Left lung (tissue), 14 donors: ENCODE measurements at places on chromosomes 1 and 21.

DNA sequence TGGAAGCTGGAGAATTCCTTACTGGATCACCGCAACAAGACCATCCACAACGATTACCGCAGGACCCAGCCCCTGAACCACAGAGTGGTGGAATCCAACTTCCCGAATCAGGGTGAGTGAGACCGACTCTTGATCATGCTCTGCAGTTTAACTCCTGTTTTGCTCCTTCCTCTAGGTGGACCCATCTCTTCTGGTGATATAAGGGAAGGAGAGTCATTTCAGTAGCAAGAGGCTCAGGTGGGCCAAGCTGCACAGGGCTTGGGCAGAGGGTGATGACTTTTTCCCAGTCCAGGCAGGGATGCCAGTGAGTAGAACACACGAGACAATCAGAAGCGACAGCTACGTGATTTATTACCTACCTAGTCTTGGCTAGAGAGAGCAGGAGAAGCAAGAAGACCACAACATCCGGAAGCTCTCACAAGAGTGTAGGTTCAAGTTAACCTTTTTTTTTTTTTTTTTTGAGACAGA, 25.2 kb downstream of the CA6 start:
- no peak for DNase-seq

- no peak for DNase-seq
Measured at GRCh38 chr1:203112475-203112874, 15.1 kb upstream of the ADORA1 start.

GRCh38 chr1:110292031-110292741, 47.0 kb upstream of the RBM15 start:
- no peak for DNase-seq

GRCh38 chr1:53541761-53542550, 82.8 kb downstream of the DMRTB1 start:
- no peak for DNase-seq

GRCh38 chr1:218845589-218845988, 328.1 kb upstream of the LYPLAL1 start:
- no peak for DNase-seq

- DNase-seq = no peak
Measured at GRCh38 chr1:185775501-185775900, 41.3 kb downstream of the HMCN1 start.

GRCh38 chr1:225445639-225446594, 18.1 kb upstream of the LBR start:
- no peak for DNase-seq

DNA sequence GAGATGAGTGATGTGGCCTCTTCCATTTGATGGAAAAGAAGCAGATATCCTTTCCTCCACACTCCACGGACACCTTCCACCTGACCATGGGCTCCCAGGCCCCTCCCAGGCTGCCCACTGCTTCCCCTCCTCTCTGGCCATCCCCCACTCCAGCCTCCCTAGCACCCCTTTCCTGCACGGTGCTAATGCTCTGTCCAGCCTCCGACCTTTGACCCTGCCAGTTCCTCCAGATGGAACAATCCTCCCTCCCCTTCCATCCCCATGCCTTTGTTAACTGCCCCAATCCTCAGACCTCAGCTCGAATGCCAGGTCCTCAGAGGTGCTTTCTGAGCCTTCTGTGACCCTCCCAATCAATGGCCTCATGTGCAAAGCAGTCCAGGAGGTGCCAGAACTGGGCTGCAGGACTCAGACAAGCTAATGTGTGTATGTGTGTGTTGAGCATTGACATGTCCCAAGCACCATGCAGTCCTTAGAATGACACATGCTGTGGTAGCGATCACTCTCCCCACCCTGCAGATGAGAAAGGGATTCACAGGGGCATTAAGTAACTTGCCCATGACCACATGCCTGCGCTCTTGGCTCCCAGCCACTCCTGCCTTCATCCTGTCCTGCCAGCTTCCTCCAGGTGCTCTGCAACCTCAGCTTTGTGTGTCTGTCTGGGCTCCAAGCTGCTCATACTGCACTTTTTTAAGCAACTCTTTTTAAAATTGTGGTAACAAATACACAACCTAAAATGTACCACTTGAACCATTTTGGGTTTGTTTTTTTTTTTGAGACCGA, 63.5 kb upstream of the EDN2 start:
- DNase-seq = no peak

DNA sequence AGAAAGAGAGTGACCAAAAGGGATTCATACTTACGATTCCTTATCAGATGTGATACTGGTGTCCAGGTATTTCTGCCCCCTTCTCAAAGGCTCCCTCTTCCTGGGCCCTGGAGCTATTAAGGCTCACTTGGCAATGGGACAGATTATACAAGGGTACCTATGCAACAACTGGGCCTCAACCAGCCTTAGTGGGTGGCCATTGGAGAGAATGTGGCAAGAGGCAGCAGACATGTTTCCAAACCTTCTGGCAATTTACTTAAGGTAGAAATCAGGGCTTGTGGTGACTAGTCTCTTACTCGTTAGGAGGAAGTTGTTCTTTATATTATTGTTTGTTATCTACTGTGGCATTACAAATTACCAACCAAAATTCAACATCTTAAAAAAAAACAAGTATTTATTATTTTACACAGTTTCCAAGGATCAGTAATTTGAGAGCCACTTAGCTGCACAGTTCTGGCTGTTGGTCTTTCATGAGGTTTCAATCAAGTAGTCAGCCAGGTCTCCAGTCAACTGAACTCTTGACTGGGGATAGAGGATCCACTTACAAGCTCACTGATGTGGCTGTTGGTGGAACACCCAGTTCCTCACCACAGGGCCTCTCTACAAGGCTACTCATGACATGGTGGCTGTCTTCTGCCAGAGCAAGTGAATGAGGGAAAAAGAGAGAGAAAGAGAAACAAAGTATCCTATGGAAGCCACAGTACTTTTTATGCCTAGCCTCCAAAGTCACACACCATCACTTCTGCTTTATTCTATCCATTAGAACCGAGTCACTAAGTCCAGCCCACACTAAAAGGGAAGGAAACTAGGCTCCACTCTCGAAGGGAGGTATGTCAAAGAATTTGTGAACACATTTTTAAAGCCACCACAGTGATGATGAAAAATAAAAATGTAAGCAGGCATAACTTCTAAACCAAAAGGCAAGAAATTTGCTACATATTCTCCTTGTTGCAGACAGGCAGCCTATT, 10.7 kb downstream of the ZNF648 start:
- DNase-seq = no peak

DNA sequence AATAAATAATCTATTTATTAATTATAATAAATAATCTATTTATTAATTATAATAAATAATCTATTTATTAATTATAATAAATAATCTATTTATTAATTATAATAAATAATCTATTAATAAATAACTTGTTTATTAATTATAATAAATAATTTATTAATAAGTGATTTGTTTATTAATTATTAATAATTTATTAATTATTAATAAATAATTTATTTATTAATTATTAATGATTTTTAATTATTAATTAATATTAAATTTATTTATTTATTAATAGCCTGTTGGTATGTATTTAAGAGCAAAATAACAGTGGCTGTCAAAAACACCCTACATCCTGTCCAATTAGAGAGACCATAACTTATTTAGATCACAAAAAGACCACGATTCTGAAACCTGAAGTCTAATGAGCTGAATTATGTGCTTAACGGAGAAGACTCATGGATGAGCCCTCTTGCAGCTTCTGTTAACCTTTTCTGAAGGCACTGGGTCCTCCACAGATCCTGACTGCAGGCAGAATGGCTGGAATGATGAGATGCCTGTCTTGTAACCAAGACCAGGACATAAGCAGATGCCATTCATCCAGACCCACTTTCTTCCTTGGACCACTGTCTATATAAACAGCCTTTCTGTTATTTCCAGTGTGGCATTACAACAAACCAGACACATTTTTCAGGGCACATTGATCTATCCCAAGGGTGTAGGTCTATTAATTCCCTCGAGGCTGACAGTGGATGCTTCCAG, 134.2 kb downstream of the SETD4 start:
- no peak for DNase-seq

- no peak for DNase-seq
Measured at GRCh38 chr1:208043691-208044181, 132.8 kb upstream of the CD34 start.
